ENCODE measurements at places on chromosomes 4 and X.

GRCh38 chr4:117001077-117001476 lies 84.3 kb downstream of the TRAM1L1 start:
- DNase-seq: no peak

DNA sequence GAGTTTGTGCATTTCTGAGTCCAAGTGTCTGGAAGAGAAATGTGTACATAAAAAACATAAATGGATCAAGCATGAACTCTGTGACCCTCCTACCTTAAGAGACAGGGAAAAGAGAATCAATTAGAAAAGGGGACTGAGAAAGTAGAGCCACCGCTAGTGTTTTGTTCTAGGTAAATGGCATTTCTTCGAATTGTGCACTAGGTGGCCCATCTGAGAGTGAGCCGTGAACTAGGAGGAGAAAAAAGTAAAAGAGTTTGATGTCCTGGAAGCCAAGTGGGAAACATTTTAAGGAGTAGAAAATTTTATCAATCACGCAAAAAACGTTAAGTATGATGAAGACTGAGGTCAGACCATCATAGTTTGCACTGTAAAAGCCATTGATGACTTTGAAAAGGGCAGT lies 55.1 kb downstream of the NAF1 start:
- no peak for DNase-seq

DNA sequence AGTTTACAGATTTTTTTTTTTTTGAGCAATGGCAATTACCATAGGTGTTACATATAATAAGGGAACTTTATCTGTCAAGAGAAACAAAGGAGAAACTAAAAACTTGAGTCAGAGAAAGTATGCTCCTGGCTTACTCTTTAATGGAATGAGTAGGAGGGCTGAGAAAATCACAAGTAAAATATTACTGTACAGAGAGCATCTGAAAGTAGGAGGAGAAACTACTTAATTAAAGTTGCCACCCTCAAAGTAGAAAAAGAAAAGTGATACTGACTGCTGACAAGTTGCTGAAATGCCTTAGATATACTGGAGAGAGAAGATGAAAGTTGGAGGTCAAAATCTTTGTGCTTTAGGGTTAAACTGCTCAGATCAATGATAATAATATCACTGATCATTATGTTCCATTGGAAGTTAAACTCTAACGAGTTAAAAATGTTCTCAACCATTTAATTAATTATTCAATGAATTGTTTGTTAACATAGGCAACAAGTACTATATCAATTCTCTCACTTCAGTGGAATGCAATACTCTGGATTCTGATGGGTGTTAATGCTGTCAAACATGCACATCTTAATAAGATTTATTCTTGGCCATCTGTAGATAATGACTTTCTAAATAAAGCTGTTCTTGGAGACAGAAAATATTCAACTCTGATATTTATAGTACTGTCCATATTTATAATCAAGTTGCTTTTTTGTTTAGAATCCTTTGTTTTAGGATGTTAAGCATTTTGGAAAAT lies 61.2 kb upstream of the CAMK2D start:
- DNase-seq: no peak

- DNase-seq: no peak
Measured at GRCh38 chr4:7352486-7352885, 82.2 kb downstream of the PSAPL1 start.

DNA sequence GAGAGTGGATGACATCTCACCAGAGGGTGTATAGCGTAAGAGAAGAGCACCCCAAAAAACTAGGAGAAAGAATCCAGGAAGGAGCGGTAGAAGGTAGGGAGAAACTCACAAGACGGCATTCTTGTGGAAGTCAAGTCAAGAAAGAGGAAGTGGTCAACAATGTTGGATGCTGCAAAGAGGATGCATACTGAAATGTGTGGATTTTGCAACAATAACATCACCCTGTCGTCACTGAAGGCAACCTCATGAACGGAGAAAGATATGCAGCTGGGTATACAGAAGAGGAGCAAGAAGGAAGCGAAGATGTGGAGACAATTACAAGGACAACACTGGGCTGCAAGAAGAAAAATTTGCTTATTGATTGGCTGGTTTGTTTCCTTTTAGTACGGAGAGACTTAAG lies 11.4 kb upstream of the TAPT1 start:
- no peak for DNase-seq

DNA sequence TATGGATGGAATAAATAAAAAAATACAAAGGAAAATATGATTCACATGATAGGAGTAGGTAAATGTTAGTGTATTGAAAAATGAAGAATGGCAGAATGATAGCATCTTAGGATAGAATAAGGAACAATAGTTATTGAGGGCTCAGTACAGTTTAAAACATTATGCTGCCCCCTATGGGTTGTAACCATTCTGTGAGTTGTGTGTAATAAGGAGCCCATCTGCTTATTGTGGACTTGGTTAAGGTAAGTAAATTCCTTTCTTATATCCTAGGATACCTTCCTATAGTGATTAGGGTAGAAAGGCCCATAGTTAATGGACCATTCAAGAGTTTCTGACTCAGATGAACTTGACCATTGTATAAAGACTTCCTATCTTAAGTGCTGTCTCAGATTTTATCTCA lies 195.8 kb downstream of the PDHA2 start:
- DNase-seq: no peak

- DNase-seq: no peak
Measured at GRCh38 chr4:97457253-97457652, 686.0 kb downstream of the STPG2 start.

DNA sequence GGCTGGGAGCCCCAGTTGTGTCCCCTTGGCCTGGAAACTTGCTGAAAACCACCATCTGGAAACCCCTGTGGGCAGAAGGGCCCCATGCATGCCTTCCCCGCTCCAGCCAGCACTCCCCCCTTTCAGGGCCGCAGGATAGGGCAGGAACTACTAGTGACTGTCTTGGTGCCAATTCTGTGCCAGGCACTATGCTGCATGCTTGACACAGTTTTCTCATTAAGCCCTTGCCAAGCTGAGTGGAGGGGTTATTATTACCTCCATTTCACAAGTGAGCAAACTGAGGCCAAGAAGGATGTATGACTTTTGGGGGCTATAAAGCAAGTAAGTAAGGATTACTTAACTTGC lies 73.6 kb upstream of the PJA1 start:
- DNase-seq: no peak

GRCh38 chr4:150648123-150648522 lies 66.2 kb downstream of the MAB21L2 start:
- DNase-seq: no peak

DNA sequence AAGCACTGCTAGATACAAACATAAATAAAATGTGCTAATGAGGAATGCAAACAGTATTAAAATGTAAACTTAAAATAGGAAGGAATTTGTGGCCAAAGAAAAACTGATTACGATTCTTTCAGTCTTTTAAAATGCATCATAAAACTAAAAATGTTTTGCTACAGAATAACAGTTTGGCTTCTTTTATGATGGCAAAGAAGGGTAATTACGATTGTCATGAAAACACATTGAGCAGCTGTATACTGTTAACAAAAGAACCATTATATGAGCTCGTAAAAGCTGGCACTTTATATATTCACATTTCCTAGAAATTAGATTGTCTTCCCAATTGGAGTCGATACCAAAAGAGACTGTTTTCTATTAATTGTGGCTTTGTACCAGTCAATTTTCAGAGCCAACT lies 290.4 kb downstream of the NR3C2 start:
- DNase-seq: no peak

DNA sequence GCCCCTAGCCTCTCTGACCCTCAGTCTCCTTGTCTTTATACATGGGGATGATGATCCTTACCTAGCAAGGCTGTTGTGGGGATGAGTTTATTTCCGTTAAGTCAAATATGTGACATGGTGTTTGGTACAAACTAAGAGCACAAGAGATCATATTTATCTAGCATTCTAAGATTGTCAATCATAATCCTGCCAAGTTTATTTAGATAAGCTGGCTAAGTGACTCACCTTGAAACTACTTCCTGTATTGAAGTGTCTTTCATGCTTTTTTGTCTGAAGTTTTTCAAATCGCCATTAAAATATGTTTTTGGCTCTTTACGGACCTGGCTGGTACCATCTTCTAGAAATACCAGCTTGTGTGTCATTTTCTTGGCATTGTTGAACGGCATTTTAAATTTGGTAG lies 30.7 kb downstream of the MAP7D3 start:
- no peak for DNase-seq

- no peak for DNase-seq
Measured at GRCh38 chr4:32499171-32499570, 1779.0 kb downstream of the PCDH7 start.

DNA sequence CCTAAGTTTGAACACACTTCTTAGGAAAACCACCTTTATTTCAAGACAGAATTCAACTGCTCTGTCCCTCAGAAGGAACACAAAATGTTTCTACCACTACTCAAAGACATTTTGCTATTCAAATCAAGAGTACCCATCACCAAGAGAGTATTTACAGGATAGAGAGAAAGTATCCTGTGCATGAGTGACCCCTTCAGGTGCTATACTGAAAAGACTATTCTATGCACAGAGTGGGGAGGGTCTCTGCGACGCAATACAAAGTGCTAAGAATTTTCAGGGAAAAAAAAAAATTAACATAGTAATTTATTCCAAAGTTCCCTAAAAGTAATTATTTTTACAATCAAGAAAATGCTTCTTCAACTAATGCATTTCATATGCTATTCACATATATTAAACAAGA lies 346.4 kb upstream of the FAM241A start:
- DNase-seq: no peak

DNA sequence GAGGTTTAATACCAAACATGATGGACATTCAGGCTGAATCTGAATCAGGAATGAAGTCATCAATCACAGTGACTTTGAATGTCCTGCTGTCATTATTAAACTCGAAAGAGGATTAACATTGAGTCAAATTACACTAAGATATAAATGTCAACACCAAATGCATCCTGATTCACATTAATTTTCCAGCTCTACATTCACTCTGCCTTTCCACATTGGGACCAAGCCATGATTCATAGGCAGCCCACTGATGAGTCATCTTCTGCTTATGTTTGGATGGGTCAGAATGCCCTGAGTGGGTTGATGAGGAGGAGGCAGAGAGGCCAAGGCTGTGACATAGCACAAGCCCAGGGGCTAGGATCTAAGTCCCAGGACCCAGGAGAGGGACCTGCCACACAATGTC lies 247.6 kb upstream of the RPS6KA3 start:
- DNase-seq: peak; percentile 83

DNA sequence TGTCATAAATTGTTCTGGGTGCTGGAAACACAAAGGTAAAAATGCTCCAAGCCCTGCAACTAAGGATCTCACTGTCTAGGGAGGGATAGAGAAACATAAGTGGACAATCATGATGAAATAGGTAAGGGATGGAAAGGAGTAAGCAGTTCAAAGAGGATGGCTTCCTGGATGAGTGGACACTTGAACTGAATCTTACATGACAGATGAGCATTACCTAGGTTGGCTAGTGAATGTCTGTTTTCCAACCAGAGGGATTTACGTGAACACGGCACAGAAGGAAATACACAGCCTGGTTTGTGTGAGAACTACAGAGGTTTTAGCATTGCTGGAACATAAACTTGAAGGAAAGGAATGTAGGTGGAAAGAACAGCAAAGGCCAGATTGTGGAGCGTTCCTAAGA lies 150.2 kb upstream of the GALNT7 start:
- DNase-seq: no peak

- DNase-seq: peak; percentile 91
Measured at GRCh38 chr4:125389713-125390112, 75.0 kb downstream of the FAT4 start.

DNA sequence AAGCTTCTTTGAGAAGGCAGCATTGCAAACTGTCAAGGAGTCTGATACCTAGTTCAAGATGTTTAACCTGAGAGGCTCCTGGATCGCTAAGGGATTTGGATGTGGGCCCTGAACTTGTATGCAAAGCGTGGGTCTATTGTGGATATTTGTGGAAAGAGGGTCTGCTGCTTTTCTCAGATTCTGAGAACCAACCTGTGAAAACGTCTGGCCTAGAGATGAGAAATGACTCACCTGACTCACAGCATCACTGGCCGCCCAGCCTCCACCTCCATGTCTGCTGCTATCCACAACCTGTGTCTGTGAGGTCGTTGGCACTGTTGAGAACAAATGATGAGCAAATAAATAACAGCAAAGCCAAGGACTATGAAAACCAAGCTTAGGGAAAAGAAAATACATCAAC lies 33.3 kb upstream of the PROM1 start:
- DNase-seq: no peak

DNA sequence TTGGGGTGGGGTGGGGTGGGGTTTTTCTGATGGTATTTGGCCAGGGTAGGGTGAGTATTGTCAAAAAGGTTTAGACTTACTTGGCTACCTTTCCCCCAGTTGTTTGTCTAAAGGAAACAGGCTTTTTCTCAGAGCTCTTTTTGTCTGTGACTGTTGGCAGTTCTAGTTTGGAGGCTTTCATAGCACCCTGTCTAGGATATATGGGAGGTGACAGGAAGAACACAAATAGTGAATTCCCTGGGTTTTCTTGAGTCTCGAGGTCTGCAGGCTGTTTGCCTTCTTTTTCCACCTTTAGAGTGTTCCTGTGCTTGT lies 13.5 kb downstream of the RPS6KA3 start:
- no peak for DNase-seq

- DNase-seq: peak; percentile 48
Measured at GRCh38 chrX:69128588-69128987, 36.7 kb downstream of the PJA1 start.

- DNase-seq: no peak
Measured at GRCh38 chr4:185637163-185637875, 102.0 kb upstream of the PDLIM3 start.

DNA sequence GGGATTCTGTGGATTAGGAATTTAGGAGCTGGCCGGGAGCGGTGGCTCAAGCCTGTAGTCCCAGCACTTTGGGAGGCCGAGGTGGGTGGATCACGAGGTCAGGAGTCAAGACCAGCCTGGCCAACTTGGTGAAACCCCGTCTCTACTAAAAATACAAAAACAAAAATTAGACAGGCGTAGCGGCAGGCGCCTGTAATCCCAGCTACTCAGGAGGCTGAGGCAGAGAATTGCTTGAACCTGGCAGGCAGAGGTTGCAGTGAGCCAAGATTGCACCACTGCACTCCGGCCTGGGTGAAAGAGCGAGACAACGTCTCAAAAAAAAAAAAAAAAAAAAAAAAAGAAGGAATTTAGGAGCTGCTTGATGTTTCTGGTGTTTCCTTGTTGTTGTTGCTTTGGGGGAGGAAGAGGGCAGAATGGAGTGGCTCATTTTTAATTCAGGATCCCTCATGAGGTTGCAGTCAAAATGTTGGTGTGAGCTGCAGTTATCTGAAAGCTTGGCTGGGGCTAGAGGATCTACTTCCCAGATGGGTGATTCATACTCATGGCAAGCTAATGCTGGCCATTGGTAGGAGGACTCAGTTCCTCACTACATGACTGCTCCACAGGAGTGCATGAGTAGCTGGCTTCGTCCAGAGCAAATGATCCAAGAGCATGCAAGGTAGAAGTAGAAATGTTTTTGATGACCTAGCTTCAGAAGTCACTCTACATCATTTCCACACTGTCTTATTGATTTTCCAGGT lies 26.5 kb upstream of the JADE1 start:
- DNase-seq: peak; percentile 31

GRCh38 chr4:81565142-81565870 lies 93.6 kb upstream of the RASGEF1B start:
- DNase-seq: no peak

GRCh38 chrX:49165901-49166881 lies 3.6 kb downstream of the MAGIX start:
- DNase-seq: peak; percentile 64

- no peak for DNase-seq
Measured at GRCh38 chr4:101807351-101807750, 16.8 kb downstream of the BANK1 start.
